ENCODE measurements at places on chromosomes 2 and 18.

DNA sequence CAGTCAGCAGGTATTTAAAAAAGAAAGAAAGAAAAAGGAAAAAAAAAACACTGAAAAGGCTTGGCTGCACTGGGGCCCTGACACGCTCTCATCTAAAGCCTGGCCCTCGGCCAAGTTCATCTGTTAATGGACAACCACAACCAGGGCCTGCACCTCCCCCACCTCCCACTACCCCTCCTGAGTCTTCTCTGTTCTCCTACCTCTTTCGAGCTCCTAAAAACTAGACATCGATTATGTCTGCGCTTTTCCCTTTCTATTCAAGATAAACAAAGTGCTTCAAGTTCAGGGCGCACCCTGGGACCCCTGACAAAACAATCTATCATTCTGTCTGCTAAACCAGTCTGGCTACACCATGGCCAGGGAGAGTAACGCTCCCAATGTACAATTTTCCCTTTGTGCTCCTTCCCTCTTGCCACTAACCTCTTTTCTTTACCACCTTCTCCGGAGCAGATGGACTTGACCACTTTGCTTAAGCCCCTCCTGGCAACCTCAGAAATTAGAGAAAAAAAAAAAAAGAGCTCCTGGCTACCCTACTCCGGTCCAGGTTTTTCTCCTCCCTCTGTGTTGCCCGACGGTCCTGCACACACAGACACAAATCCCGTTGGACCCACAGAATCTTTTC is 22.7 kb downstream of the BCL11A start:
- no peak for DNase-seq

- no peak for DNase-seq
Measured at GRCh38 chr2:66689456-66690051, 254.6 kb downstream of the MEIS1 start.

GRCh38 chr2:33897741-33898140 is 298.6 kb upstream of the FAM98A start:
- no peak for DNase-seq

DNA sequence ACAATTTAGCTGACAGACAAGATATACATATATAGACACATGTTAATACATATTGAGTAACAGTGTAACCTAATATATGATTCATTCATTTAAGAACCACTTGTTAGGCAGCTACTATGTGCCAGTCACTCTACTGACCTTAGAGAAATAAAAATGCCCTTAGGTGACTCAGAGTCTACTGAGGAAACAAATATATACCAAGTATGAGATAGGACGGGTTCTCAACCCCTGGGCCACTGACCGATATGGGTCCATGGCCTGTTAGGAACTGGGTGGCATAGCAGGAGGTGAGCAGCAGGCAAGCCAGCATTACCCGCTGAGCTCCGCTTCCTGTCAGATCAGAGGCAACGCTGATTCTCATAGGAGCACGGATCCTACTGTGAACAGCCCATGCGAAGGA is 14.8 kb downstream of the STRN start:
- peak; percentile 15 for DNase-seq

GRCh38 chr2:8571301-8571791 is 110.5 kb upstream of the ID2 start:
- no peak for DNase-seq

DNA sequence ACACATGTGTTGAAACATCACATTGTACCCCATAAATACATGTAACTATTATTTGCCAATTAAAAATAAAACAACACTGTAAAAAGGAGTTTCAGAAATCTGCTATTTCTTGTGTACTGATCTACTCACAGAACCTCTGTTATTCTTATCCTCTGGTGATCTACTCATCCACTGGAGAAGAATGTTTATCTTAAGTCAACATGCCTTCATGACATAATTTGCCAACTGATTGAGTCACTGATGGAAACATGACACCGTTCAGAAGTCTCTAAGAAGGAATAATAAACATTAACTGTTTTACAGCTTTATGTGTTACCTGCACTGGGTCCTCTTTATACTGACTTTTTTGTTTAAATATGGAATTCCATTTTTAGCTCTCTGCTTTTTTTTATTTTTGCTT is 555.2 kb downstream of the DCDC2C start:
- no peak for DNase-seq

DNA sequence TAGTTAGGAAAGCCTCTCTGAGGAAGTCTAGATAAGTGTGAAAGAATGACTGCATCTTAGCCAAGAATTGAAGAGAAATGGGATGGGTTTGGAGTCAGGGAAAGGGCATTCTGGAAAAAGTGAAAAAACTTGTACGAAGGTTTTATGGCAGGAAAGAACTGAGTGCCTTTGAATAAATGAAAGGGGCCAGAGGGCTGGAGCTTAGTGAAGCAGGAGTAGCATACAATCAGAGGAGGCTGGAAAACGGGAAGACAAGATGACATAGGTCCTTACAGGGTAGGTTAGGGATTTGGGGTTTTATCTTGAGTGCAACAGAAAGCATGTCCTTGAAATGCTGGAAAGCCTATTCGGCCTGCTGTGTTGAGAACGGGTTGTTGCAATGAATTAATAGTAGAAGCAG is 152.6 kb upstream of the RND3 start:
- peak; percentile 18 for DNase-seq

DNA sequence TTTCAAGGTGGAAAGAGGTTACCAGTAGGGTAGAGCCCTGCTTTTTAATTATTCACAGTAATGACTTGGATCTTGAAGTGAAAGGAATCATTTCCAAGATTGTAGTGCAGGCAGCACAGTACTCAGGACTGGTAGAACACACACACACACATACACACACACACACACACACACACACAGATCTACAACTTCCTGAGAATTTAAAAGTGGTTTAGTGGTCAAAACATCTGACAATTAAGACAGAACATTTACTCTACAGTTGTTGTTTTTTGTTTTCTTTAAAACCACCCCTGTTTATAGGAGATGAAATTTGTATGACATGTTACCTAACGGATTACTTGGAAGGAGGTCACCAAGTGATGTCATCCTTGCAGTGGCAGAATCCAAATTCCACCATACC is 146.7 kb upstream of the VRK2 start:
- no peak for DNase-seq

- peak; percentile 87 for DNase-seq
Measured at GRCh38 chr2:191231995-191232394, 13.2 kb upstream of the MYO1B start.

GRCh38 chr2:241953324-241953928 is 83.9 kb downstream of the RTP5 start:
- DNase-seq, result no peak
